ENCODE measurements at places on chromosomes 16 and 17.

GRCh38 chr17:34879146-34879545 is 82.1 kb downstream of the CCT6B start:
- no peak for DNase-seq

- DNase-seq: no peak
Measured at GRCh38 chr16:66668777-66669444, 27.6 kb downstream of the CMTM4 start.

DNA sequence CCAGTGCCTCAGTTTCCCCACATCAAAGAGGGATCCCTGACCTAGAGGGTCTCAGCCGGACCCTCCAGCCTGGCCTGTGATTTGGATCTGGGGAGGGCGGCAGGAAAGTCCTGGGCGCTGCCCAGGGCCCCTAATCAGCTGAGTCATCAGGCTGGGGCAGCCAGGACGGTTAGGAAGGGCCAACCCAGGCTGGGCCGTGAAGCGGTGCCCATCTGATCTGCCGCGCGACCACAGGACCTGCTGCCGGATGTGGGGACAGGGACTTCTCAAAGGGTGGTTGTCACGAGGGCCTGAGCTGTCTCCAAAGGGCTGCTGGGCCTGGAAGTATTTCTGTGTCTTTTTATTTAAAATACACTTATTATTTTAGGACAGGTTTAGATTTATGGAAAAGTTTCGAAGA is 4.4 kb downstream of the TPSAB1 start:
- DNase-seq: peak; percentile 50

GRCh38 chr16:71337631-71338030 is 20.9 kb upstream of the CALB2 start:
- DNase-seq: no peak

DNA sequence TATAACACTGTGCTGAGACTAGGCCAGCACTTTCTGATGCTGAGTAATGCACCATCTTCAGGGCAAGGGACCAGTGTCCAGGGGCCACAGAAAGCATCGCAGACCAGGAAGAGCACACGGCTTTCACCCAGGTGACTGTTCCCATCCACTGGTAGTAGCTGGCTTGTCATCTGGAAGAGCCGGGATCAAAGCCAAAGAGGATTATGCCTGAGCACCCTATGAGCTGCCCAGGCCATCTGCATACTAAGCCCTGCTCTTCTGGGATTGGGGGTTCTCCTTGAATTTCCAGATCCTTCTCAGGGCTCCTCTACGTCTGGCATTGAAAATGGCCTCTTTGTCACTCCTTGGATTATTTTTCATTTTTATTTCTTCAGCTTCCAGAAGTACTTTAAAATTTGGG is 140.7 kb downstream of the IRX3 start:
- no peak for DNase-seq

GRCh38 chr17:78812855-78813254 is 27.8 kb downstream of the USP36 start:
- no peak for DNase-seq

GRCh38 chr17:31908386-31908785 is 6.9 kb upstream of the UTP6 start:
- DNase-seq: no peak

DNA sequence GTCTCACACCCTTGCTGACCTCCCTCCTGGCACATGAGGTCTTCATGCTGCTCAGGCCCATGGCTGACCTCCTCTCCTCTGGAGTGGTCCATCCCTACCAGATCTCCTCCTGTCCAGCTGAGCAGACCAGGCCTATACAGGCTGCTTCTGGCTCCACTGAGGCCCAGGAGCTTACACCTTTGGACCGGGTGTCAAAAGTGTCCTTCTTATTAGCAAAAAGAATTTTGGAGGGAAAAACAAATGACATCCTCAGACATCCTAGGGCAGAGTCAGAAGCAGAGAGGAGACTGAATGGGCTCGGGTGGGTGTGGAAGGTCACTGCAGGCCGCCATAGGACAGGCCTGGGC is 38.1 kb downstream of the WSB1 start:
- DNase-seq: no peak

- DNase-seq: no peak
Measured at GRCh38 chr17:73971127-73971526, 232.4 kb upstream of the RPL38 start.

- DNase-seq: no peak
Measured at GRCh38 chr17:44007346-44008204, 3.2 kb downstream of the NAGS start.

DNA sequence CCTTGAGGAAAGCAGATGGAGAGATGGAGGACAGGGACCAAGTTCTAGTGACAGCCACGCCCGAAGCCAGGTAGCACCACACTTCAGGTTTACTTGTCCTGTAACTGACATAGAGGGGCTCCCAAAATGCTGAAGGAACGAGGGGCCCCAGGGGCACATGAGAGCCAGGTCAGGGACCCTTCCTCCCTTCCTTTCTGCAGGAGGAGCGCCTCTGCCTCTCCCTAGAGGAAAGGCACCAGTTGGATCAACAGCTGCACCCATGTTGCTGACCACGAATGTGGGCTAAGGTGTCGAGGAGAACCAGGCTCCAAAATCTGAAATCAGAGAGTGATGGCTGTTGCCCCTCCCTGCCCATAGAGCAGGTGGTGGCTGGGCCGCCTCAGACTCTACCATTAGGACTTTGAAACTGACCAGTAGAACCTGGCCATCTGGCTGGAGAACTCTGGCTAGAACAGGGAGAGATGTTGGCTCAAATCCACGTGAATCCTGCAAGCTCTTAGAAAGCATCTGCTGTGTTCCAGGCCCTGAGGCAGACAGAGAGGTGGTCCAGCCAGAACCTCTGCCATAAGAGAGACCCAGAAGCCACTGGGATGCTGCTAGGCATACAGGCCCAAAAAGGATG is 218.8 kb downstream of the KATNIP start:
- no peak for DNase-seq

GRCh38 chr16:57763285-57764005 is 27.9 kb downstream of the KATNB1 start:
- no peak for DNase-seq

DNA sequence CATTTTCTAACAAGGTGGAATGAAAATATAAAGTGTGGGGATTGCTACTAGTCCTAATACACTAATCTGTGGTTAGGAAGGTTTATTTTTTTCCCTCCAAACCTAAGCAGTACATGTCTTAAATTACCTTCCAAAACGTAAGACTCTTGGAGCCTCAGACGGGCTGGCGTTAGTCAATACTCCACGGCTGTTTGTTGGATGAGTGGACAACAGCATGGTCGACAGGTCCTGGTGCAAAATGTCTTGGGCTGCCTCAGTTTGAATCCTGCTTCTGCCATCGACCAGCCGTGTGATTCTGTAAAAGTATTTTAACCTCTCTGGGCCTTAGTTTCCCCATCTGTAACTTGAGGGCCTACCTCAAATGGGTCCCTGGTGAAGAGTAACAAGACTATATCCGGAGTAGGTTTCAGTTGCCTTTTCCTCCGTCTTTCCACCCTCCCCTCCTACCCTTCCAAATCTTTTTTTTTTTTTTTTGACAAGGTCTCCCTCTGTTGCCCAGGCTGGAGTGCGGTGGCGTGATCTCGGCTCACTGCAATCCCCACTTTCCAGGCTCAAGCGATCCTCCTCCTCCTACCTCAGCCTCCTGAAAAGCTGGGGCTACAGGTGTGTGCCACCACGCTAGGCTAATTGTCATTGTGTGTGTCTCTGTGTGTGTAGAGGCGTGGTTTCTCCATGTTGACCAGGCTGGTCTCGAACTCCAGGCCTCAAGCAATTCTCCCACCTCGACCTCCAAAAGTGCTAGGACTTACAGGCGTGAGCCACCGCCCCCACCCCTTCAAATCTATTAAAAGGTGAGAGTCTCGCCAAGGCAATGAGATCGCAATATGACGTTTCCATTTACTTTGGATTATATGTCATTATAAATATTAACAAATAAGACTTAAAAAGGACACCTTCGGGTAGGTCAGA is 5.8 kb downstream of the SCGB1C2 start:
- no peak for DNase-seq

DNA sequence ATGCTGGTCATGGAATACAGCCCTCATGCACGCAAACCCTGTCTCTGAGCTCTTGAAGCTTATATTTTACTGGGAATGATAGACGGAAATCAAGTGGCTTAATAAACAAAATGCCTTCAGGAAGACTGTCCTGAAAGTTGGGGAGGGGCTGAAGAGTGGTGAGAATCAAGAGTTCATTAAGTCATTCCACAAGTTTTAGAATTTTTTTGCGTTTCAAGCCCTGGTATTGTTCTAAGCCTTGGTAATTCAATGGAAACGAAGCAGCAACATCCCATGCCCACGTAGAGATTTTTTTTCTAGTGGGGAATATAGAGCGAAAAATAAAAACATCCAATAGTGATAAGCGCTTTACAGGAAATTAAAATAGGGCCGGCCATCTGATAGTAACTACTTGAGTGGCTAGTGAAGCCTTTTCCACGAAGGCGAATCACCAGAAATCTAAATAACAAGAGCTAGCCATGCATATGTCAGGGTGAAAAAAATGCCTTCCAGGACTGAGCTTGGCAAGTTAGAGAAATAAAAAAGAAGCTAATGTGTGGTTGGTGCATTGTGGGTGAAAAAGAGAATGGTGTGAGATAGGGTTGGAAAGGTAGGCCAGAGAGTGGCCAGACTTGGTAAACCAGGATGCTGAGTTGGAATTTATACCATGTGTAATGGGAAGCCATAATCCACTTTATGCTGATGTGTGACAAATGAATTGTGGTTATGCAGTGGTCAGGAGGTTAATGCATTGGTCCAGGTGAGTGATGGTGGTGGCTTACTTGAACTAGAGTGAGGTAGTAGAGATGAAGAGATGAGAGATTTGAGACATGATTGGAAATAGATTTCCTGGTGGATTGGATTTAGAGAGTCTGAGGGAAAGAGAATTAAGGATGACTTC is 772 bp downstream of the PFAS start:
- no peak for DNase-seq

DNA sequence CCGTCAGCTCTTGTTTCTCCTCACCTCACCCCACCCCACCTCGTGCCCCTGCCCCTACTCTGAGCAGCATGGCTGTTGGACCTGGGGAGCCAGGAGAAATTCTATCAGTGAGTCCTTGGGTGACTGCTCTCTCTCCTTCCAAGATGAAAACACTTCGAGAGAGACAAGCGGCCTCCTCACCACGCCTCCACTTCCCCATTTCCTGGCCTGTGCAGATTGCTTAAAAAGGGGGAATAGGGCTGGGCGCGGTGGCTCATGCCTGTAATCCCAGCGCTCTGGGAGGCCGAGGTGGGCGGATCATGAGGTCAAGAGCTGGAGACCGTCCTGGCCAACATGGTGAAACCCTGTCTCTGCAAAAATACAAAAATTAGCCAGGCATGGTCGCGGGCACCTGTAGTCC is 9.5 kb downstream of the DLX4 start:
- DNase-seq: no peak

Measured in erythroblast (primary cell).